Neural progenitor cell (in vitro differentiated cells): ENCODE measurements at places on chromosomes 16 and 17.

- DNase-seq: peak; percentile 21
Observed at GRCh38 chr17:62827746-62828485, 19.8 kb upstream of the MARCHF10 start.

GRCh38 chr16:3836641-3837040, 43.9 kb downstream of the CREBBP start:
- DNase-seq: no peak

DNA sequence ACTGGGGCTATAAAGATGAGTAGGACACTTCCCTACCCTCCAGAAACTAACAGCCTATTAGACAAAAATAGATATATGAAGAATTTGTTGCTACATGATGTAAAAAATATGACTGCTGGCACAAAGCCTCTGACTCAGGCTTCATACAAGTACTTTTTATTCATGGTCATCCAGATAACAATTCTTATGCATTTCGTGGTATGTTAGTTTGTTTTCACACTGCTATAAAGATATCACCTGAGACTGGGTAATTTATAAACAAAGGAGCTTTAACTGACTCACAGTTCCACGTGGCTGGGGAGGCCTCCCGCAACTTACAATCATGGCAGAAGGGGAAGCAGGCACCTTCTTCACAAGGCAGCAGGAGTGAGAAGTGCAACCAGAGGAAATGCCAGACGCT, 112.5 kb upstream of the HLF start:
- no peak for DNase-seq

GRCh38 chr16:4684763-4685162, 8.6 kb upstream of the NUDT16L1 start:
- DNase-seq: no peak

GRCh38 chr16:84484579-84485254, 19.7 kb downstream of the MEAK7 start:
- peak; percentile 55 for DNase-seq

DNA sequence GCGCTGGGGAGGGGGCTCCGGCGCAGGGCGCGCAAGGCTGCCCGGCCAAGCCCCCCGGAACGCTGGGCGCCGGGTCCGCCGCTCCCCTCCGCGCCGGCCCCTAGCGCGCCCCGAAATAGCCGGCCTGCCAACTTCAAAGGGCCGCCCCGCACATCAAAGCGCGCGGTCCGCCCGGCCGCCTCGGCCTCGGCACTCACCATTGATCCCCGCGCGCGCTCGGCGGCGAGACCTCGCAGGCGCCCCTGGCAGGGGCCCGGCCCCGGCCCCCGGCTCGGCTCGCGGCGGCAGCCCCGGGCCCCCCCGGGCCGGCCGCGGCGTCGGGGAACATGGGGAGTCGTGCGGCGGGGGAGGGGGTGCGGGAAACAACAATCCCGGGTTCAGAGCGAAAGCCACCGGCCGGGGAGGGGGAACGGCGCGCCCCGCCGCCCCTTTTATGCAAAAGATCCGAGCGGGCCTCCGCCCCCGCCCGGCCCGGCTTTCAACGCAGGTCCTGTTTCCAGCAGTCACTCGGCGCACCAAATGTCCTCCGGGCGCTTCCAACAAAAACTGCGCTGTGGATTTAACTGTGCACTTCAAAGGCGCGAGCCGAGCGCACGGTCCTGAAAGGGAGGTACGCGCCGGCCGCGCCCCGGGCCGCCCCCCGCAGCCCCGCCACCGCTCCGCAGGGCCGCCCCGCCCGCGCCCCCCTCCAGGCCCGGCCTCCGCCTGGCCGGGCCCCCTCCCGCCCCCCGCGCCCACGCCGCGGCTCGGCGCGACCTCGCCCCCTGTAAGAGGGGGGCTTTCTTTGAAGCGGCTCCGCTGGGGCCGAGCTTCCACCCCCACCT, 608 bp downstream of the AXIN2 start:
- DNase-seq: peak; percentile 98

- DNase-seq: no peak
Observed at GRCh38 chr16:66910175-66910940, 8.3 kb downstream of the CDH16 start.

DNA sequence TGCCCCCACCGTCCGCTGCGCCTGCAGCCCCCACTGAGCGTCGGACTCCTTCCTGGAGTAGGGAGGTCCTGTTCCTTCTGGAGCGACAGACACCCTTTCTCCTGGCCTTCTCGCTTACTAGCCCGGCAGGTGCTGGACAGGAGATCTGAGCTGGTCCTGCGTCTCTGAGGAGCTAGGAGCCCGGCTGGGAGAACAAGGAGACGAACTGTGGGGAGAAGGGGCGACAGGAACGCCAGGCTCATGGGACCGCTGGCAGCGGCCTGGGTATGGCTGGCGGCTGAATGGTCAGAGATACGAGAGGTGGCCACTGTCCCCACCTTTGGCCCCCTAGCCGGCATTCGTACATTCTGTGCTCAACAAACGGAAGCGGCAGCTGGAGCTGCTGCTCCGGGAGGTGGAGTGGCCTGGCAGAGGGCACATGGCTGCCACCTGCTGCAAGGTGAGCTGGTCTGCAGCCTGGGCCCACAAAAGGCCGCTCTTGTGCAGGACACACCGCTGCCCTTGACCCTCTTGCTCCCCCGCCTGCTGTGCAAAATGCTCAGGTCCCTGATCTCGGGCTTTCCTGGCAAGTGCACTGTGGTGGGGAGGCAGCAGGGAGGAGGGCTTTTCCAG, 2066.7 kb downstream of the TP53TG3F start:
- no peak for DNase-seq

DNA sequence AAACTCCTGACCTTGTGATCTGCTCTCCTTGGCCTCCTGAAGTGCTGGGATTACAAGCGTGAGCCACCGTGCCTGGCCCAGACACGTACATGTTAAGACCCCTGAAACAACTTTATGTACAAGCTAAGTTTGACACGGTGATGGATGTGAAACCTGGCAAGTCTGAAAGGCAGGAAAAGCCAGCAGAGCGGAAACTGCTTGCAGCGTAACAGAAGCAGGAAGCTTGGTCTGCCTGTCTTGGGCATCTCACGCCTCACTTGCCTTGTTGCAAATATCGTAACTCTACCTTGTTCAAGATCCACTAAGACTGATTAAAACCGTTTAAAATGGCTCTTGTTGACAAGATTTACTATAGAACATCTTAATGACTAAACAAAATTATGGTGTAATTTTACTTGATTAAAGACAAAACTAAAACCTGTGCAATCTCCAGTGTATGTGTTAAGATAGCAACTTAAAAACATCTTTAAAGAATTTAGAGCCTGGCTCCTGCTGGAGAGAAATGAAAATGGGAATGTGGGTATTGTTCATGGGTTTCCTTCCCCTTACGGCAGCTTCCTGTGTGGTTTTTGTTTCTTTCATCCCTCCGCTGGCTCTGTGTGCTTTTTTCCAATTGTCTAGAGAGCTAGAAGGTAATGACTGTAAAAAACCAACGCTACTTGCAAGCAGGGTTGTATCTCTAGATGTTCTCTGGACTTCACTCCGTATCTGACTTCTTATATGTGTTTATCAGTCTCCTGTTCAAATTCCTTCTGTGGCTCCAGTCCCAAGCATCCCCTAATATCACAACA, 477.6 kb downstream of the XYLT1 start:
- DNase-seq: peak; percentile 13

GRCh38 chr17:75147878-75148546, 6.3 kb downstream of the JPT1 start:
- DNase-seq: no peak

DNA sequence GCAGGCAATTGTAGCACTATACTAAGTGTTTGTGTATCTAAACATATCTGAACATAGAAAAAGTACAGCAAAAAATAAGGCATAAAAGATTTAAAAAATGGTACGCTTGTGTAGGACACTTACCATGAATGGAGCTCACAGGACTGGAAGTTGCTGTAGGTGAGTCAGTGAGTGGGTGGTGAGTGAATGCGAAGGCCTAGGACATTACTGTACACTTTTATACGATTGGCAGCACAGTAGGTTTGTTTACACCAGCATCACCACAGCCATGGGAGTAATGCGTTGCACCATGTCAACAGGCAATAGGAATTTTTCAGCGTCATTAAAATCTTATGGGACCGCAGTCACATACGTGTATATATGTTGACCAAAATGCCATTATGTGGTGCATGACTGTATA, 45.6 kb downstream of the DNAH9 start:
- no peak for DNase-seq

- DNase-seq: no peak
Observed at GRCh38 chr16:57925310-57925709, 45.6 kb downstream of the CNGB1 start.

DNA sequence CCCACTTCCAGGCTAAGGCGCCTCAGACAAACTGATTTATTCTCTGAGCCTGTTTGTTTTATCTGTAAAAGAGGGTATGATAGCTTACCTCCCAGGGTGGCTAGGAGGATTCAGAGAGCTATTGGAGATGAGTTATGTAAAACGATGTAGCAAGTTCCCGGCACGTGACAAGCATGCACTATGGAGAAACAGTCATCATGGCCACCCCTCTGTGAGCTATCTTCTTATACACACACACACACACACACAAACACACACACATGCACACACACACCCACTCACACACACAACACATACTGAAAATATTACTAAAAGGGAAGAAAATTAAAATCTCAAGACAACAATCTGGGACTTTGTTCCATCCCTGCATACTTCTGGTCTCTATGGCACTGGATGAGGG, 66.3 kb downstream of the CCT6B start:
- no peak for DNase-seq

- peak; percentile 70 for DNase-seq
Observed at GRCh38 chr17:40290629-40291280, 3.1 kb downstream of the CDC6 start.

DNA sequence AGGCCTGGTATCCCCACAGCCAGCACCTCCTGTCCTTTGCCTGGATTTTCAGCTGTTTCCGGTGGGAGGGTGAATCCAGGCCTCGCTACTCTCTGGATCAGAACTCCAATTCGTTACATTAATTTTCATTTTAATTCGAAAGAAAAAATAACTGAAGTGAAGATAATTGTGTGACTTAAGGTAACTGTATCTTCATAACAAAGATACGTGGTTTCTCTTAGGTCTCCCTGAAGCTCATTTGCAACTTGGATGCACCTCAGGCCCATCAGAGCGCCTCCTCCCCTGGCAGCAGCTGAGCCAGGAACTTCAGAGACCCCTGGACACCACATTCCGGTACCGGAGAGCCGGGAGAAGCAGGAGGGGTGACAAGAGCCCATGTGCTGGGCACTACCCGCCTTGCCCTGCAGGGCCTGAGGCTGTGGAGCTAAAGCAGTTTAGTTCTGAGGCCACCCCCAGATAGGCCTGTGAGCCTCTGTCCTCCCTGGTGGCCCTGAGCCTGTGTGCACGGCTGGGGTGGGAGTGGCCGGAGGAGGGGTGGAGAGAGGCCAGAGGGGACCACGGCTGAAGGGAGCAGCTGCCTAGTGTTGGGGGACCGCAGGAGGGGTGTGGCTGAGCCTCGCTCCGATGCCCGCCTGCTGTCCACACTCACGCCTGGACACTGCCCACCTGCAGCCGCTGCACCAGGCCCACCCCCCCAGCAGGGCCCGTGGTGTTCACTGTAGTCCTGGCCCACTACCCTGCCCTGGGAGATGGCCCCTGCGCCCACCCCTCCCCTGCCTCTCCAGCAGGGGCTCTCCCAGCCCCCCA, 11.4 kb upstream of the DUS1L start:
- DNase-seq: peak; percentile 57

GRCh38 chr17:15408803-15409202, 58.6 kb downstream of the CDRT4 start:
- no peak for DNase-seq

GRCh38 chr16:31480851-31481536, 1.9 kb upstream of the SLC5A2 start:
- no peak for DNase-seq

DNA sequence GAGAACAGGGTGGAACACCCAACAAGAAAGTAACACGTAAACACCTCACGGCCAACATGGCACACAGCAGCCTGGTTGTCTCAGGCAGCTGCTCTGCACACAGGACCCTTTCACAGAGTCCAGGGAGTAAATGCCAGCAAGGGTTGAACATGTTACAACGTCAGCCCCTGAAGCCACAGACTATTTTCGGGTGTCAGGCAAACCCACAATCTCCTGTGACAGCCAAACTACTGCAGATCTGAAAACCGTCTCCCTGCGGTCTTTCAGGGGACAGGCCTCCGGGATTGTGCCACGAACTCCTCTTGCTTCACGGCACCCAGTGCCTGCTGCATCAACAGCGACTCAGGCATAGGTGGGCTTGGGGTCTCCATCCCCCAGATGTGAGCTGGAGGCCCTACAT, 127.7 kb downstream of the XYLT1 start:
- DNase-seq: no peak

GRCh38 chr16:81678326-81679095, 100.6 kb upstream of the PLCG2 start:
- no peak for DNase-seq

GRCh38 chr17:50196826-50197225, 4.6 kb downstream of the COL1A1 start:
- no peak for DNase-seq

- DNase-seq: no peak
Observed at GRCh38 chr16:17252701-17253100, 218.1 kb downstream of the XYLT1 start.

DNA sequence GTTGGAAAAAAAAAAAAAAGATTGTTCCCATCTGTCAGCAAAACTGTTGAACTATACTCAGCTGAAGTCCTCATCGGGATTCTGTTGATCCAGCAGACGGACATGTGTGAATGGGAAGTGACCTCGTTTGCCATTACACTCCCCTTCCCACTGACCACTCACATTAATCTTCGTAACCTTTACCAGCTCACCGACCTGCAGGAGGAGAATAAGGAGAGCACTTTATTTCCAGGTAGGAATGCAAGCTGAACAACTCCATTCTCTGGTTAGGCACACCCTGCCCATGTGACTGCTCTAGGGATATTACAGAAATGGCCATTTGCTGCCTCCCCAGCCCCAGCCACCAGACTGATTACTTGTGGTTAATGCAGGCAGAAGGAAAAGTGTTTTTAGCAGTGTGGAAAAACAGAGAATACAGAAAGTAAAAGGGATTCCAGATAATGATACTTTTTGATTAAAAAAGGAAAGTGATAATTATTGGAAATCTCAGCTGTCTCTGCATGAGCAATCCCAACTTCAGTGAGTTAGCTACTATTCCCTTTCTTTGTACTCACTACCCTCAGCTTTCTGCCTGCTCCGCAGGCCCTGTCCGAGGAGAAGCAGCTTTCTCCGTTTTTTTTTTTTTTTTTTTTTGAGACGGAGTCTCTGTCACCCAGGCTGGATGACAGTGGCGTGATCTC, 23.6 kb upstream of the YWHAE start:
- no peak for DNase-seq
